NCI-H187 treated with DMSO at 0.1 percent for 48 hours (cell line): ENCODE measurements at places on chromosomes 6 and 20.

- DNase-seq, result no peak
Measured at GRCh38 chr6:88843040-88843439, 120.4 kb downstream of the RNGTT start.

GRCh38 chr20:20102163-20102562 is 49.8 kb downstream of the CFAP61 start:
- no peak for DNase-seq

GRCh38 chr6:127791779-127792528 is 108.9 kb downstream of the THEMIS start:
- no peak for DNase-seq

GRCh38 chr6:9315966-9316650 is 880.8 kb upstream of the SLC35B3 start:
- no peak for DNase-seq

DNA sequence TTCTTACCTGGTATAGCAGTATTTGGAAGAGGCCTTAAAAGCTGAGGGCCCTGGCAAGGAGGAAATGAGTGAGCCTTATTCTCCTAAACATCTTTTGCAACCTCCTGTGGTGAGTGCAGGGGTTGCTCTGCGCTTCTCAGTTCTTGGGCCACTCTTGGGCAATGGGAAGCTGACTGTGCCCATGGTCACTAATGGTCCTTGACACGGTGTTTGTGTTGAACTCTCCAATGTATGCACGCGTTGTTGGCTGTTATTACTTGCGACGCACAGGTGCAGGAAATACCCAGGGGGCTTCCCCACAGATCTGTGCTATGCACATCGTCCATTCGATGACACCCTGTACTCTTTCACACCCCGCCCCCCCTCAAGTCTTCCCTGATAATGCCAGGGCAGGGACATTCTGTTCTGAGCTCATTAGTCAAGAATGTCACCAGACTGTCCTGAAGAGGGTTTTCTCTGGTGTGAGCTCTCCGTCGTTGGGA is 79.7 kb downstream of the EDN1 start:
- no peak for DNase-seq

DNA sequence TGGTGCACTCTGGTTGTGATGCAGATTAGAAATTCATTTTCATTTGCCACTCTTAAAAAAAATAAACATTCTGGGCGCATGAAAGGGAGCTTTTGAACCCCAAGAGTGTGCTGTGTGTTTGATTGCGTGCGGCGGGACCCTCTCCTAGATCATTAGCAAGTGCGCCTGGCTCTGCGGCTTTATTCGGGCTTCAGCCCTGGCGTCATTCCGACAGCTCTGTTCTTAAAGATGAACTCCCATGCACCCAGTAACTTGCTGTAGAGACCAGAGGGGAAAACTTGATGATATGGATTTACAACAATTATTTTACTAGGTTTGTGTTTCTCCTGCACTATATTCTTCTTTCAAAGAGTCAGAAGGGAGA is 48.9 kb upstream of the ARMC2 start:
- no peak for DNase-seq

GRCh38 chr6:110897433-110897832 is 22.8 kb downstream of the AMD1 start:
- DNase-seq, result no peak

- no peak for DNase-seq
Measured at GRCh38 chr6:159093609-159094443, 49.0 kb upstream of the TAGAP start.

GRCh38 chr6:45116714-45117410 is 211.3 kb upstream of the RUNX2 start:
- no peak for DNase-seq

- DNase-seq, result no peak
Measured at GRCh38 chr6:2807342-2808090, 34.1 kb downstream of the SERPINB1 start.

DNA sequence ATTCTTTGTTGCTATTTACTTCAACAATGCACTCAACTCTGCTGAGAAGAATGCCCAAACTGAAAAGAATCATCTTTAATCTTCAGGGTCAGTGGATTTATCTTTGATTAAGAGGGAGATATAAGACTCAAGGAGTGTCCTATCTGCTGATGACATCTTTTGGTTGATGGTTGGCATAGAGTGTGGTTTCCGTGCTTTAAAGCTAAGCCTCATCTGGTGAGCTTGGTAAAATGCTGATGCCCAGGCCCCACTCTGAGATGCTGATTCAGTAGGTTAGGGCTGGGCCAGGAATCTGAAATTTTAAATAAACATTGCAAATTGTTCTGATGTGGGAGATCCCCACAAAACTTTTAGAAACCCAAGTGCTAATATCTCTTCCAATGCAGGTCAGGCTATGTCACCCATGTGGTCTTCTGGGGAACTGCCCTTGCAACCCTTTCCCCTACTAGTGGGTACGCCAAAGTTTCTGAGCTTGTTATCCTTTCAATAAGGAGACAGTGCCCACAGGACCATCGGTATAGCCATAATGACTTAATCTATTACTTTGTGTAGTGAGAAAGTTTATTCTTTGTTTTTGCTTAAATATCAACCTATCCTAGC is 68.5 kb upstream of the ARMH2 start:
- no peak for DNase-seq

DNA sequence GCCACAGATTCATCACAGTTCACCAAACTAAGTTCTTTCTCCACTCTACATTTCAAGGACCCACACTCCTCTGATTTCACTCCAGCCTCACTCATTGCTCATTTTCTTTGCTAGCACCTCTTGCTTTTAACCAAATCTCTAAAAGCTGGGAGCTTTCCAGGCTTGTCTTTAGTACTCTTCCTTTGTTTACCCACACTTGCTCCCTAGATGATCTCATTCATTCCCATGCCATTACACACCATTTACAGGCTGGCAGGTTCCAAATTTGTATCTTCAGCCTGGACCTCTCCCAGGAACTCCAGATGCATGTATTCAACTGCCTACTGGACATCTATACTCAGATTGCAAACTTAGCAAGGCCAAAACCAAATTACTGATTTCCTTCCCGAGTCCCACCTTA is 5.3 kb upstream of the GUCA1B start:
- no peak for DNase-seq

GRCh38 chr6:42450477-42451332 is 1.0 kb downstream of the TRERF1 start:
- no peak for DNase-seq

- DNase-seq, result no peak
Measured at GRCh38 chr6:2404211-2404929, 159.0 kb upstream of the GMDS start.

DNA sequence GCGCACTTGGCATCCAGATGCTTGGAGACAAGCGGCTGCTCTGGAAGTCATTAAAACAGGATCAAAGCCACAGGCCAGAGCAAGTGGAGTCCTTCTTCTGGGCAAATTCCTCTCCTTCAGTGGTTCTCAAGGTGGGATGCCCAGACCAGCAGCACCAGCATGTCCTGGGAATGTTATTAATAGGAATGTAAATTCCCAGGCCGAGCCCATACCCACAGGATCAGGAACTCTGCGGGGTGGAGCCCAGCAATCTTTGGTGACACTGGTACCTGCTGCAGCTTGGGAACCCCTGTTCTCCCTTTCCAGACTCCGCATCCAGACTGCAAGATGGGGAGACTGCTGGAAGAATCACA is 44.6 kb downstream of the CPNE5 start:
- no peak for DNase-seq

- DNase-seq, result peak; percentile 29
Measured at GRCh38 chr6:37210313-37210968, 40.5 kb downstream of the PIM1 start.

GRCh38 chr6:160134779-160135547 is 13.3 kb downstream of the SLC22A1 start:
- DNase-seq, result no peak

DNA sequence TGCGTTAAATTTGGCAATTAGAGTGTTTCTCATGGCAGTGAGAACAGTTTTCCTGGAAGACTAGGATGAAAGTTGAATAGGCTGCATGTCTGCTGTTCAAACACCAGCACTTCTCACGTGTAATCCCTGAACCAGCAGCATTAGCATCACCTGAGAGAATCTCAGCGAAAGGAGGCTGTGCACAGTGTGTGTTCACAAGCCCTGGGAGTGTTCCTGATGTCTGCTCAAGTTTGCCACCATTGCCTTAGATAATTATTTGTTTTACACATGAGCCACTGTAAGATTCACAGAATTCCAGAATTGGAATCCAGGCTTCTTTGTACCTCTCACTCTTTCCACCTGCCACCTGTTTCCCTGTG is 117.3 kb downstream of the JARID2 start:
- no peak for DNase-seq

- DNase-seq, result no peak
Measured at GRCh38 chr6:116229287-116229913, 24.5 kb downstream of the TSPYL4 start.

DNA sequence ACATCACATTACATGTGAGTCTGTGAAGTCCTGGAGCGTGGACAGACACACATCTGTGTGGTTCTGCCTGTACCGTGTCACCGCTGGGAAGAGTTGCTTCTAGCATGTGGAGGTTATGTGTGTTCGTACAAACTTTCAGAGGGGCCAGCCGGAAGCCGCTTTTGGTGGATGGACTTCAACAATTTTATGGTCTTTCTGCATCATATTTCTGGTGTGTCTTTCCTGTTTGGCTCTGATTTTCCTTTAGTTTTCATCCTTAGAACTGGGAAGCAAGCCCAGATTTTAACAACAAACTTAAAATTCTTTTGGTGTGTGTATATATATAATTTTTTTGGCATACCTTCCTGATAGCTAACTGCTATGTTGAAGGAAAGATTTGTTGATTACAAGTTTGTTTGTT is 71.2 kb downstream of the TIAM2 start:
- DNase-seq, result no peak

GRCh38 chr20:58553841-58554240 is 38.6 kb upstream of the APCDD1L start:
- DNase-seq, result no peak

DNA sequence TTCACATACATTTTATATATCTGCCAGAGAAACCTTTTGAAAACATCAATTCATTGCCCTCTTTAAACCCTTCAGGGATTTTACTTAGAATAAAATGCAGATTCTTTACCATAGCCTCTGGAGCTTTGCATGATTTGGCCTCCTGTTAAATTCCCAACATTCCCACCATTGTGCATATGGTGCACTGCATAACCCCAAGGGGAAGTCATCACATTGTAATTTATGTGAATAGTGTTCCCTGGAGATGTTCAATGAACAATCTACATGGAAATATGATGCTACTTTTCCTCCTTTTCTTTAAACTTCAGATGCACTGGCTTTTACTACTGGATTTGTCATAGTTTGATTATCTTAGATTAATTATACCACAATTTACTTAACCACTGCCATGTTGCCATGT is 94.7 kb downstream of the PHF3 start:
- DNase-seq, result no peak

- no peak for DNase-seq
Measured at GRCh38 chr20:48716086-48716485, 111.7 kb downstream of the PREX1 start.

DNA sequence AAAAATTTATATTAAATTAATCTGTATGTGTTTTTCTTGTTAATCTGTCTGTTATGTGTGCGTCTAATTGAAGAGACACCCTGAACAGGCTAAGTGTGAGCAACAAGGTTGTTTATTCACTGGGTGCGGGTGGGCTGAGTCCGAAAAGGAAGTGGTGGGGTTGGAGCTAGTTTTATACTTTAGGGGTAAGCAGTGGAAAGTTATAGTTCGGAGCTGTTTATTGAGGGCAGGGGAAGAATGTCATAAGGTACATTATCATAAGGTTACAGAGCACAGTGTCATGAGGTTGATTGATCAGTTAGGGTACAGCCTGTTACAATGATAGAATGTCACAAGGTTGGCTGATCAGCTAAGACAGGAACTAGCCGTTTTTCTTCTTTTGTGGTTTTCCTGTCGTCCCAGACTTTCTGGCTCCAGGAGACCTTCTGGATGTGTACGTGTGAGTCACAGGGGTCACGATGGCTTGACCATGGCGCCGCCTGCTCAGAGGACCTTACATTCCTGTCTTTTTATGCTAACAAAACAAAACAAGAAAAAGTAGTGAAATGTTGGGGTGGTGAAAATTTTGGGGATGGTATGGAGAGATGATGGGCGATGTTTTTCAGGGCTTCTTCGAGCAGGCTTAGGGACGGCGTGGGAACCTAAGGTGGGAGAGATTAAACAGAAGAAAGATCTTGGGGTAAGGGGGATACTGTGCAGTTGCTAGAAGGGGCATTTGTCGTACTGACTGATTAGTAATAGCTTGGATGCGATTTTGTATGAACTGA is 754.0 kb upstream of the ADGRB3 start:
- DNase-seq, result no peak

DNA sequence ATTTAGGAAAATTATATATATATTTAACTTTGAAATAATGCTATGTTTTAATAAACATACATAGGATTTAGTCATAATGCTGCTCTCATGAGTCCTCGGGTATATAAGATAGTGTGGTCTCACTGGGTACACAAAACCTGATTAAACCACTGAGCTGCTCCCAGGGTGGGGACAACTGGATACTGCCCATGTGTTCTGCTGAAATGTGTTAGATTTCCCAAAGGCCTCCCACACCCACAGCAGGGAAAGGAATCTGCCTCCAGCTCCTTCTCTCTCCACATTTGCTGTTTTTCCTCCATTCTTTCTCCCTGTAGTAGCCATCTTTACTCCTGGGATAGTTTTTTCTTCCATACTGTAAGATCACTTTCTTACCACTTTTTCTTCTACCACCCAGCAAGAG is 69.2 kb upstream of the TRAF3IP2 start:
- DNase-seq, result no peak

DNA sequence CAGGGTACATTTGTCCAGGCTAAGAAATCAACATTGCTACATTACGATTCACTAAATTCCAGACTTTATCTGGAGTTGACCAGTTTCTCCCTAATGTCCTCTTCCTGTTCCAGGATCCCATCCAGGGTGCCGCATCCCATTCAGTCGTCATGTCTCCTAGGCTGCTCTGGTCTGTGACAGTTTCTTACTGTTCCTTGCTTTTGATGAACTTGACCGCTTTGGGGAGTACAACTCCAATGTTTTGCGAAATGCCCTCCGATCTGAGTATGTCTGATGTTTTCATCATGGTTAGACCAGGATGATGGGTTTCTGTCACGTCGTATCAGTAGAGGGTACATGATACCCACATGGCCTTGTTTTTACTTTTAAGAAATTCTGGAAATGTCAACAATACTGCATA is 62.2 kb downstream of the CTCFL start:
- no peak for DNase-seq

GRCh38 chr20:4896971-4897497 is 104.3 kb downstream of the SLC23A2 start:
- no peak for DNase-seq

DNA sequence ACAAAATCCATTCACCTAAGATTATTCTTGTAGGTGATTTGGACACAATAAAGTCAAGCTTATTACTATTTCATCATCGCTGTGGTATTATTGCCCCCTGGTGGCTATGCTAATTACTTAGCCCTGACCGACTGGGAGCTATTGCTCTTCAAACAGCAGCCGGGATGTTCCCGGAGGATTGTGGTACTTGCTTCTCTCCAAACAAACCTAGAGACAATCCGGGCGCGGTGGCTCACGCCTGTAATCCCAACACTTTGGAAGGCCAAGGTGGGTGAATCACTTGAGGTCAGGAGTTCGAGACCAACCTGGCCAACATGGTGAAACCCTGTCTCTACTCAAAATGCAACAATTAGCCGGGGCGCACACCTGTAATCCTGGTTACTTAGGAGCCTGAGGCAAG is 15.4 kb upstream of the STMND1 start:
- no peak for DNase-seq

GRCh38 chr6:168206186-168206585 is 113.4 kb downstream of the DACT2 start:
- no peak for DNase-seq
